Naive thymus-derived CD8-positive, alpha-beta T cell (primary cell): ENCODE measurements at places on chromosomes 1 and 21.

- DNase-seq, result no peak
These were observed 1.6 kb upstream of the KCND3 start for GRCh38 chr1:111990878-111991718.

DNA sequence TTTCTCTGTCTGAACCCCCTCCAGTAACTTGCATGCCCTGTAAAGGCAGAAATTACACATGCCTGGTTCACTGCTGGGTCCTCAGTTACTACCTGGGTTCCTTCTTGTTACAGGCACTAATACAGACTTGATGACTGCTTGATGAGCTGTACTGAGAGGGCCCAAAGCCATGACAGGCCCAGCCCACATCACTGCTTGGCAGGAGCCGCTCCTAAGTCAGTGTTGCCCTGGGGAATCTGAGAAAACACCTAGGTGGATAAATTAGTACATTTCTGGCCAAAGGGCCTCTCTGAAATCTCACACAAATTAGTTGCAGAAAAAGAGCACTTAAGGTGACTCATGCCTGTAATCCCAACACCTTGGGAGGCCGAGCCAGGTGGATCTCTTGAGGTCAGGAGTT lies 37.8 kb upstream of the IRF2BP2 start:
- DNase-seq, result no peak

GRCh38 chr1:115506518-115506917 lies 135.3 kb upstream of the VANGL1 start:
- DNase-seq, result no peak

DNA sequence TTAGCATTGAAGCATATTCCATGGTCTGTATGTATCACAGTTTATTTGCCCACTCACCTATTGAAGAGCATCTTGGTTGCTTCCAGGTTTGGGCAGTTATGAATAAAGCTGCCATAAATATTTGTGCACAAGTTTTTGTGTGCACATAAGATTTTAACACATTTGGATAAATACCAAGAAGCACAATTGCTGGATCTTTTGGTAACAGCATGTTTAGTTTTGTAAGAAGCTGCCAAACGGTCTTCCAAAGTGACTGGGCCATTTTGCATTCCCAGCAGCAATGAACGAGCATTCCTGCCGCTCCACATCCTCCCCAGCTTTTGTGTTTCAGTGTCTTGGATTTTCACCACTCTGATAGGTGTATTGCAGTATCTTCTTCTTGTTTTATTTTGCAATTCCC lies 62.7 kb downstream of the PDE9A start:
- no peak for DNase-seq

- no peak for DNase-seq
These were observed 23.7 kb downstream of the UROD start for GRCh38 chr1:45035631-45036301.

- DNase-seq, result no peak
These were observed 708.4 kb downstream of the KCNT2 start for GRCh38 chr1:195899762-195900352.

DNA sequence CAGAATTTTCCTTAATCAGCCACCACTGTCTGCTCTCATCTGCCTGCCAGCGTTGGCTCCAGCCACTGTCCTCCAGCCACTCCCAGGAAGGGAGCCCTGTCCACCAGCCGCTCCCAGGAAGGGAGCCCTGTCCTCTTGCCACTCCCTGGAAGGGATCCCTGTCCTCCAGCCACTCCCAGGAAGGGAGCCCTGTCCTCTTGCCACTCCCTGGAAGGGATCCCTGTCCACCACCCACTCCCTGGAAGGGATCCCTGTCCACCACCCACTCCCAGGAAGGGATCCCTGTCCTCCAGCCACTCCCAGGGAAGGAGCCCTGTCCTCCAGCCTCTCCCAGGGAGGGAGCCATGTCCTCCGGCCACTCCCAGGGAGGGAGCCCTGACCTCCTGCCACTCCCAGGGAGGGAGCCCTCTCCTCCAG lies 726.5 kb downstream of the PTPRU start:
- no peak for DNase-seq

DNA sequence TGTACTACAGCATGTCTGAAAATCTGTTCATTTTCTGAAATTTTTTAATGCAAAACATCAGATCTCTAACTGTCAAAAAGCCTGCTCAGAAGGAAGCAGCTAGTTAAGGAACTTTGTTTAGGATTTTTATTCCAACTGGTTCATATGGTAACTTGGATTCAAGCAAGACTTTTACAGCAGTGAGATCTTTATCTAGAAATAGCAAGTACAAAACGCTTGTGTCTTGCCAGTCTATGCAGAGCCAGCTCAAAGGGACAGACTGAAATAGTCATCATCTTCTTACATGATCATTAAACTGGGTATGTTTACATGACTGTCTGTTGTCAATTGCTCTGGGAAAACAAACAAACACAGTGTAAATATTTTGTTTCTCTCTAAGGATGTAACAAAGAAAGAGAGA lies 37.6 kb downstream of the DDAH1 start:
- no peak for DNase-seq

- no peak for DNase-seq
These were observed 5.2 kb upstream of the FOXD3 start for GRCh38 chr1:63316984-63317816.

GRCh38 chr1:103514920-103515503 lies 10.5 kb upstream of the RNPC3 start:
- DNase-seq, result peak; percentile 10

DNA sequence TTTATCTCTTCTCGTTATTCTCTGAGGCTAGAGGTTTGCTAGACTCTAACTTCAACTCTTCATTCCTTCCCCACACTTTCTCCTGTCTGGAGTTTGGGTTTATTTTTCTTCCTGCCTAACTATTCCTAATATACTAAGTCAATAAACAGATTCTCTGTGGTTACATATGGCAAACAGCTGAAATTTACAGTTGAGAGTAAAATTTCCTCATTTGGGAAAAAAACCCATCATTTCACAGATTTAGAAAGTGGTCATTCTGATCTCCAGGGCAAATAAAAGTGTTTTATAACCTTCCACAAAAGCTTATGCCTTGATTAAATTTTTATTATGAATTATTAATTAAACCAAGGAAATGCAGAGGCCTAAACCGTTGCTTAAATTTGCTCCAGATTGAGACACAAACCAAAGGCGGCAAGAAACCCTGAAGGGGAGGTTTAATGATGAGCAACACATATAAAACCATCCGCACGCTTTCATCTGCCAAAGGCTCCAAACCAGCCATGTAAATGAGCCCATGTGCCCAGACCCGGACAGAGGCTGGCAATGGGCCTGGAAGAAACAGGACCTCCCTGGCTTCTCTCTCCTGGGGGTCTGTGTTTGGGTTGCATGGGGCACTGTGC lies 201.7 kb upstream of the LMO4 start:
- no peak for DNase-seq

DNA sequence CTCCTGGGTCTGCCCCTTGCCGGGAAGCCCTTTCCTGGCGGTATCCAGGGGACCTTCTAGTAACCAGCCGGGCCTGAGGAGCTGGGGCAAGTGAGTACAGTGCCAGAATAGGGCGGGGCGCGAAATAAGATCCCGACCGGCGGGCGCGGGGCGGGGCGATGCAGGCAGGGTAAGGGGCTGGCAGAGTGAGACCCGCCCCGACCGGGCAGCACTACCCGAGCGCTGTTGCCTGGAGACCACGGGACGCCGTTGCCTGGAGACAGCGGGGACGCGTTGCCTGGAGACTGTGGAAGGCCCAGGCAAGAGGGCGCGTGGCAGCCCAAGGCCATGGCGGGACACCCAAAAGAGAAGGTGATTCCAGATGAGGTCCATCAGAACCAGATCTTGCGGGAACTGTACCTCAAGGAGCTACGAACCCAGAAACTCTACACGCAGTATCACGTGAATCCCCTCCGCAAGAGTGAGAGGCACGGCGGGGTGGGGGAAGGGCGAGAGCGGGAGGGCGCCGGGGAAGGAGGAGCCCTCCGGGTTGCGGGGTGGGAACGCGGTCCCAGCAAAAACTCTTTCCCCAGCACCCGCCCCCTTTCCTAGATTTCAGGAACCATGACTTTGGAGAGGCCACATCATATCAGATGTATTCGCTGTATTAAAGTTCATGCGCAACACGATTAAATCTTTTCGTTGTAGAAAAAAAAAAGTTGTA lies 24.3 kb downstream of the EBNA1BP2 start:
- DNase-seq, result no peak

GRCh38 chr1:8599646-8600212 lies 217.7 kb downstream of the RERE start:
- DNase-seq, result no peak

DNA sequence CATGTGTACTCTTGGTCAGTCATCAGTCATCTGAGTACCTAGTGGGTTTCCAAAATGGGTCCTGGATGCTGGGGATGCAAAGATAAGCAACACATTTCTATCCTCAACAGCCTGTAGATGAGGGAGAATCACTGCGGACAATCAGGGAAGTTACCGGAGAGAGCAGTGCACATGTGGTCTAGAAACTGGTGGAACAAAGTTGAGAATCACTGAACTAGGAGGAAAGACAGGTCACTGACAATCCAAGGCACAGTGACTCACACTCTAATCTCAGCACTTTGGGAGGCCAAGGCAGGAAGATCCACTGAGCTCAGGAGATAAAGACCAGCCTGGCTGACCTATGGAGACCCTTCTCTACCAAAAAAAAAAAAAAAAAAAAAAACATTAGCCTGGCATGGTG lies 31.4 kb upstream of the LGALS8 start:
- DNase-seq, result no peak

DNA sequence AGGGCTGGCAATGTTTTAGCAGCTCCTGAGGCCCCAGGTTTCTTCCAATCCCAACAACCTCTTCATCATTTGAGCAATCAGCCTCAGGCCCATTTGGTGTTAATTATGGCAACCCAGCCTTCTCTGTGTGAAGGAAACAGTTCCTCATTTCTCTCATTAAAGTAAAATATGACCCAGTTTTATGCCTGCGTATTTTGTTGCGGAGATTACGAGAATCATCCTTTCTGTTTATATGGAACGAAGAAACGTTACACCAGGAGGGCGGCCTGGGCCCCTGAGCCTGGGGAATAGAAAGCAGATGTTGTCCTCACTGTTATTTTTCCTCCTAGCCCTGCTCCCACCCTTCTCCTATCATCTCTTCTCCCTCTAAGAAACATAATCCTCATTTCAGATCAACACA lies 332.2 kb upstream of the USP24 start:
- no peak for DNase-seq

- no peak for DNase-seq
These were observed 54.1 kb downstream of the SIK1 start for GRCh38 chr21:43372663-43373361.

DNA sequence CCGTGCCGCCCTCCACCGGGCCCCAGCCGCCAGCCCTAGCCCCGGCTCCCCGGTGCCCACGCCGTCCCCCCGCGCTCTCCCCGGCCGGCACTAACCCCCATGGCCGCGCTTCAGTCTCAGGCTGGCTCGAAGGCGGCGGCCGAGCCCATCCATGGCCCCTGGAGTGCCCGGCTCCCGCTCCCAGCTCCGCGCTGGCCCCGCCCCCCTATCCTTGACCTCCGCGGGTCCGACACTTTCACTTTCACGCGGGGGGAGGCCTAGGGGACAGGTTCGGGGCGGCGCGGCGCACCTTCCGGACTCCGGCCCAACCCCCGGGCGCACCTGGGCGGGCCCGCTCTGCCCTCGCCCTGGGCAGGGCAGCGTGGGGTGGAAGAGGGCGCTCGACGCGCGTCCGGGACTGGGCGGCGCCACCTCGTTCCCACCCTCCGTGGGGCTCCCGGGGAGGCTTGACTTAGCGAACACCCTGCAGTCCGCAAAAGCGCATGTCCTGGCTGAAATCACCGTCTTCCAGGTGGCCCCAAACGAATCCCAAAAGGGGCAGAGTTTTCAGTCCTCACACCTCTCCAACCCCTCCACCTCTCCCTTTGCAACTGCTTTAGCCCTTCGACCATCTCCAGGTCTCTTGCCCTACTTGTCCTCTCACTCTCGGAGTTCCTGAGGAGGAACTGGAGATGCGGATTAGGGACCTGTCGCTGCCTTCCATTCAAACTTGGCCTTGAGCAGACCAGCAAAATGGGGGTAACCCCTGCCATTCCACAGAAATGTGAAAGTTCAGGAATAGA lies 3.9 kb upstream of the DENND2D start:
- DNase-seq, result peak; percentile 78

DNA sequence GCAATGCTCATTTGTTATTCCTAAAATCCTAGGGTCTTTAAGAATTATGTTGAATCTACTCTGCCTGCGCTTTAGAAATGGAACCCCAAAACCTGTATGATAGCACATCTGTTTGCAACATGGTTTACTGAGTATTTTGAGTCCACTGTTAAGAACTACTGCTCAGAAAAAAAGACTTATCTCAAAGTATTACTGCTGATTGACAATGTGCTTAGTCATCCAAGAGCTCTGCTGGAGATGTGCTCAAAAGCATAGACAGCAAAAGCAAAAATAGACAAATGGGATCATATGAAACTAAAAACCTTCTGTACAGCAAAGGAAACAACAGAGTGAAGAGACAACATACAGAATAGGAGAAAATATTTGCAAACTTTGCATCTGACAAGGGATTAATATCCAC lies 107.0 kb downstream of the CTH start:
- no peak for DNase-seq

DNA sequence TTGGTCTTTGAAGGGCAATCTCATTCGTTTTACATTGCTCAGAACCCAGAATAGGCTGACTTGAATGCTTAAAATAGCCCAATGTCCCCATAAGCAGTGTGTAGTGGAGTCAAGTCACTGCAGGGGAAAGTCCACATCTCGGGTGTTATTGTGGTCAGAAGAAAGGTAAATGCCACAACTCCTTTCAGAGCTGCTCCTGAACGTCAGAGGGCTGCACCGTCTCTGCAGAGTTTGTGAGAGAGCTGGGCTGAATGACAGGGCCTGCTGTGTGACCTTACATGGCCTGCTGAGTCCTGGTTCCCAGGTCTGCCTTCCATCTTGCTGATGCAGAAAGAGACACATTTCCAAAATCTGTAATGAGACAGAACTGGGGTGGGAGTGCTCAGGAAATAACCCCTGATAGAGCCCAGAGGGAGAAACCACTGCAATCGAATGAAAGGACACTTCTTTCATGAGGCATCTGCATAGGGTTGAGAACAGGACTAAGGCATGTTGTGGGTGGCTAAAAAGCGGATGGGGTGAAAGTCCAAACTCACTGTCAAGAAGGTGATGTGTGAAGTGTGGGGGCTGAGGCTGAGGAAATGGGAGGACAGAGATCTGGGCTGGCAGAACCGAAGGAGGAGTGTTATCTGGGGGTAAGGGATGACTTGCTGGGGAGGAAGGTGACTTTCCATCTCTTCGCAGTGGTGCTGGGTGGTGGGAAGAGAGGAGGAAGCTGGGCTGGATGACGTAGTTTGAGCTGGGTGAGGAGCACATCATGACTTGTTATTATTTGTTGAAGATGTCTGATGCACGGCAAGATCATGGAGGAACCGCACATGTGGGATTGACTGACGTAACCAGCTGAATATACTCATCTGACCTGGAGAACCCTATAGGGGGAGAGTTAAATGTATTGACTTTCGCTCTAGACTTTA lies 33.7 kb downstream of the XCL2 start:
- no peak for DNase-seq
